ENCODE measurements at places on chromosomes 4 and X.

GRCh38 chrX:103556963-103557612, 28.2 kb upstream of the TCEAL4 start:
- DNase-seq, result no peak

GRCh38 chr4:163494360-163495241, at the start of gene TMA16:
Gene TMA16 (plus strand): TSS chr4:163494690. CDS start chr4:163494802, 112 bp downstream.
- peak; percentile 89 for DNase-seq

DNA sequence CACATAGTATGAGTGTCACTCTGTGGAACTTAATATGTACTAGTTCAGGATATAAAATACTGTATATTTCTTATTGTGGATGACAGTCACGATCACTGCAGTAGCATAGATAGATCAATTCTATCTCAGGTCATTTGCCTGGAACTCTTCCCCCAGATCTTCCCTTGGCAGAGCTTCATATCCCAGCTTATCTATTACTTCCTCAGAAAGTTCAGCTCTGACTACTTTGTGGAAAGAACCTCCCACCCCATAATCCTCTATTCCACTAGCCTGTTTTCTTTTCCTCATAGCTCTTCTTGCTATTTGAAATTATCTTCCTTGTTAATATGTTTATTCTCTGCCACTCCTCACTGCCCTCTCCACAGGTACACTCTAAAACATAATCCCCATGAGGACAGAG, 10.9 kb downstream of the FAM241A start:
- DNase-seq, result no peak

DNA sequence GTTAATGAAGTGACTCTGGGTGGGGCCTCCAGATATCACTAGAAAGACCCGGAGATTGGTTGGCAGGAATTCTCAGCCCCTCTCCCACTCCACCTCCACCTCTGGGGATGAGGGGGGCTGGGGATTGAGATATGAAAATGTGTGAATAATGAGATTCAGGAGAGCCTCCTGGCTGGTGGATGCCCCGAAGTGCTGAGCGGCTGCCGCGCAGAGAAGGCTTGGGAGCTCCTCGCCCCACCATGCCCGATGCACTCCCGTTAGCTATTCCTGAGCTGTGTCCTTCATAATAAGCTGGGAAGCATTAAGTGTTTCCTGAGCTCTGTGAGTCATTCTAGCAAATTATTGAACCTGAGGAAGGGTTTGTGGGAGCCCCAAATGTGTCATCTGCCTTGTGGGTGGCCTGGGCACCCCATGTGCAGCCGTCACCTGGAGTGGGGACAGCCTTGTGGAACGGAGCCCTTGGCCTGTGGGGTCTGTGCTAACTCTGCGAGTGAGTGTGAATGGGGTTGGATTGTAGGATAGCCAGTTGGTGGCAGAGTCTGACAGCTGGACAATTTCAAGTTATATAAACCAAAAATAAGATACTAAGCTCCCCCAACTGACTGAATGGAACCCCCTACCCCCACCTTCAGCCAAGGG, 4.4 kb upstream of the MAEA start:
- no peak for DNase-seq

GRCh38 chrX:47190445-47191269, 3.0 kb upstream of the UBA1 start:
- DNase-seq, result peak; percentile 89

- no peak for DNase-seq
These were observed 12.5 kb downstream of the HS3ST1 start for GRCh38 chr4:11416071-11416766.

- DNase-seq, result peak; percentile 36
These were observed 66.0 kb downstream of the CBLL2 start for GRCh38 chrX:22338740-22339139.

GRCh38 chr4:101309925-101310324, 37.4 kb downstream of the PPP3CA start:
- DNase-seq, result no peak

GRCh38 chr4:41718907-41719306, 29.6 kb downstream of the PHOX2B start:
- DNase-seq, result no peak

- DNase-seq, result no peak
These were observed 175.6 kb upstream of the GPC4 start for GRCh38 chrX:133590703-133591505.

GRCh38 chr4:139247241-139247640, 32.8 kb downstream of the MGARP start:
- peak; percentile 22 for DNase-seq

DNA sequence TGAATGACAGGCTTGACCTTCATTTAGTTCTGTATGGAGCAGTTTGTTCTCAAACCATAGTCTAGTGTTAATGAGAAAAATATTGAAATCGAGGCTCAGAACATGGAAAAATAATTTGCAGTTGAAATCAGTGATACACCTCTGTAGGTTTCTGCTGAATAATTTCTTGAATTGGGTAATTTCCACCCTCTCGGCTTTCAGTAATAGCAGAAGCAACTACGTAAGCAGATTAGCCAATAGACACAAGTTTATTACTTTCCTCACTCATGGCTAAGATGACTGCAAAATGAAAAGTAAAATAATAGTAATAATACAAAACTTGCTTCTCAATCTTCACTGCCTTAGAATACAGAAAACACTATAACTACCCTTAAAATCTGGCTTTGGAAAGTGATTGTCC, 46.0 kb downstream of the USP38 start:
- no peak for DNase-seq

GRCh38 chrX:118474586-118474985, 21.0 kb upstream of the DOCK11 start:
- DNase-seq, result no peak

DNA sequence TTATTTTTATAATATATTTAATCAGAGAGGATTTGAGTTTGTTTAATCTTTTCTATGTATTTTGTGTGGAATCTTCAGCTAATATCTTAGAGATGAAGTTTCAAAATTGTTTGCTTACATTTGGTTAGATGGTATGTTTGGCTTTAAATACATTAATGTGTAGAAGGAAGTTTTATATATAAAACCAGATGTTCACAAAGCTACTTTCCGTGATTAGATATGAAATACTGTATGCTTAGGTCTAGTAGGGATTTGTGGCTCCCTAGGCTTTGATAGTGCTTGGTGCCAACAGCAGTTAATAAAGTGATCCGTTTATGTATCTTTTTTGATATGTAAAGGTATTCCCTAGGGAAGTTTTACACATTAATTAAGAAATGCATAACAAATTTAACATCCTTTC, 223.0 kb downstream of the ARHGAP10 start:
- DNase-seq, result no peak

GRCh38 chrX:30561191-30561590, 16.4 kb downstream of the TASL start:
- no peak for DNase-seq

DNA sequence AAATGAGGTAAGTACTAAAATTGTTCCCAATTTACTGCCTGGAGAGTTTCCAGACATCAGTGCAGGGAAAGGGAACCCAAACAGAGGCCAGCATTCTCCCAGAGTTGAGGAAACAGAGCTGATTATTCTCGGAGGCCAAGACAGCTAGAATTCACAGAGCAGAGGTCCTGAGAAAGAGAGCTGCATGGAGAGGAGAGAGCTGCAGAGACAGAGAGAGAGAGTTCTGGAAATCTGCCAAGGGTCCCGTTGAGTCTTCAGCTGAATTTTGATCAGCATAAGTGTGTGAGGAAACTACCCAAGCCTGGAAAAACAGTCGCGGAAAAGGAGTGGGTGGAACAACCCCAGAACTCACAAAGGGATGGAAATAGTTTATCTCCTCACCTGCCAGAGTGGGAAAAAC, 43.8 kb upstream of the GPR173 start:
- no peak for DNase-seq

GRCh38 chr4:113943863-113944262, 35.6 kb downstream of the ARSJ start:
- no peak for DNase-seq

- DNase-seq, result peak; percentile 92
These were observed 558.9 kb downstream of the SPOCK3 start for GRCh38 chr4:166675411-166675810.

Measured in H4 (cell line).